Stimulated activated CD8-positive, alpha-beta memory T cell treated with anti-CD3 and anti-CD28 coated beads, Interleukin-4, amount 100 ng/mL, for 24 hours (primary cell): ENCODE measurements at places on chromosomes 16 and 17.

DNA sequence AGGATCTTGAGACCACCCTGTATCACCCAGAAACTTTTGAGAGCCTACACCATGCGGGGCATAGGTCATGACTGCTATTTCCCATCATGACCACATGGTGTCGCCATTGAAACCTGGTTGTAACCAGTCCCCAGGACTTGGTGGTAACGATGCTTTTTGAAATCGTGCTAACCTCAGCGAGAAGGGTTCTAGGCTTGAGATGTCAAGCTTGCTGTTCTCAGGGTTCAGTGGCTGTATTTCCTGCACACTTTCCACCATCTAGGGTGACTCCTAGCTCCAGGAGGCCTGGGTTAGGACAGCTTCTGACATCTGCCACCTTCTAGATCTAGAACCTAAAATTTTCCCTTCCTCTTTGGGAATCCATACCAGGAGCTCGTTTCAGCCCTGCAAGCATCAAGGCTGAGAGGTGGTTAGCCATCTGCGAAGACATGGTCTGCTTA lies 13.0 kb upstream of the SPNS3 start:
- peak; percentile 31 for DNase-seq

DNA sequence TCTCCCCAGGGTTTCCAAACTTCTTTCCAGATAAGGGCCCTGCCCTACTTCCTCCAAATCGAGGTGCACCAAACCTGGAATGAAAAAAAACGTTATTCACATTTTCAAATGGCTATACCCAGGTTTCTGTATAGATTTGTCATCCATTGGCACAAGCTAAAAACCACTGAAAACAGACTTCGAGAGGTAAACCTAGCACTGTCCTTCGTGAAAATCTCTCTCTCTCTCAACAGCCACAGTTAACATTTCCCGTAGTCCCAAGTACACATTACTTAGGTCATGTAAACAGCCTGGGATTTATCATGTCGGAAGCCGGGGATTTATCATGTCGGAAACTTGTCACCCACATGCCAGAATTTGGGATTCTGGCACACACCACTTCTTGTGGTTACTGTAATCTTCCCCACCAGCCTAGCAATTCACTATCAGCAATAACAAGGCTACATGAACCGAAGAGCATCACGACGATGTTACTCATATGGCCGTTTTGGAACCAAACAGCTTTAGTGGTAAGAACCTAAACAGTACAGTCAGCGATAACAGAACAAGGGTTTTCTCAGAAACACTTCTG lies 1.2 kb downstream of the DDX5 start:
- no peak for DNase-seq

- no peak for DNase-seq
Measured at GRCh38 chr17:49741009-49741691, 22.8 kb downstream of the FAM117A start.

DNA sequence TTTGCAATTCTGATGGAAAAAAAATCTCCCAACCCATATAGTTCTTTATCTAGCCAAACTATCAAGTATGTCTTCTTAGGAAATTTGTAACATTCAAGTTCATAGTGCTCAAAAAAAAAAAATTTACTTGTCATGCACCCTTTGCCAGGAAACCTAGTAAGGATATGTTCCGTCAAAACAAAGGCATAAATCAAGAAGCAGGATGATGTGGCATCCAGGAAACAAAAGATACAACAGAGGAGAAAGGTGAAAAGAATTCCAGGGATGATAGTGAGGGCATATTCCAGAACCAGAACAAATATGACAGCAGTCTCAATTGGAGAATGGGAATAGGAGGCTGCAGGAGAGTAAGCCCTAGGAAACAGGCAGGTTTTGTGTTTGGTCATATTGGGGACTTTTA lies 104.6 kb downstream of the SPAG9 start:
- DNase-seq, result no peak

- no peak for DNase-seq
Measured at GRCh38 chr17:37133136-37133535, 184.4 kb downstream of the AATF start.

DNA sequence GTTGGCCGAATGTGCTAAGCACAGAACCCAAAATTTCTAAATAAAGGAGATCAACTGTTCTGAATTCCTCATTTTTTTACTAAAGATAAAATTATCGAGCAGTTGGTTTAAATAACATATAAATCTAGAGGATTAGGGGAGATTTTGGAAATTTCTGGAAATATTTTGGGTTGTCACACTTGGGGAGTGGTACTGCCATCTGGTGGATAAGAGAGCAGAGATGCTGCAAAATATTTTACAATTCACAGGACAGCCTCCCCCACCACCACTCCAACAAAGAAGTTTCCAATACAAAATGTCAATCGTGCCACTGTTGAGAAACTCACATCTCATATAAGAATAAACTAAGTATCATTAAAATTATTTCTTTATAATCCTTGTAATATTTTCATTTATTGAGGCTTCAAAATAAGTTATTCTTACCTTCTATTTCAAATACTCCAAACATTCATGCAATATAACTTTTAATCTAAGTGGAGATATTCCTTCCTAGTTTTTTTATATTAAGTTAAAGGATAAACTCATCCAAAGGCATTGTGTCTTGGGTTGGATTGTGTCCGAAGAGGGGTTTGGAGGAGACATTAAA lies 17.0 kb upstream of the ABCA8 start:
- no peak for DNase-seq

DNA sequence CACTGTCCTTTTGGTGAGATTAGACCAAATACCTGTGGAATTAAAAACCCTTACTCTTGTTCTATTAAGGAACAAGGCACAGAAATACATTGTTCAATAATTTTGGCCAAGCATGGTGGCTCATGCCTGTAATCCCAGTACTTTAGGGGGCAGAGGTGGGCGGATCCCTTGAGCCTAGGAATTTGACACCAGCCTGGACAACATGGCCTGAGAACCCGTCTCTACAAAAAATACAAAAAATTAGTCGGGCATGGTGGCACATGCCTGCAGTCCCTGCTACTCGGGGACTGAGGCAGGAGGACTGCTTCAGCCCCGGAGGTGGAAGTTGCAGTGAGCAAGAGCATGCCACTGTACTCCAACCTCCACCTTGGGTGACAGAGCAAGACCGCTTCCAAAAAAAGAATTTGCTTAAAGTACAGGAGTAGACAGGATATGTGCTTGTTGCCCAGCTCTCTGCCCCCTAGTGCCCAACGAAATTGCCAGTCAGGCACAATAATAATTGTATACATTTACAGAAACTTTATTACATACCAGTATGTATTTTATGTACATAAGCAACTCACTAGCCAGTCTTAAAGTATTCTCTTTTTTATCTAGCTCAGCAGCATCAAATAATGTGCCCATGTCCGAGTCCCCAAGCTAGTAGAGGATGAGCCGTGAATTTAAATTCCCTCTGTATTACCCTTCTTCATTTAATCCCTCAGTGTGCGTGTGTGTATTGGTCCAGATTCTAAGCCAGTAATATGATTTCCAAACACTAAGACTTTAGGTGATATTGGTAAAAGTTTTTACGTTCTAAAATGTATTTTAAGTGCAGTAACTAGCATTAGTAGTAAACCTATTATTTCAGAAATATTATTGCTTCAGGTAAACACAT lies 1.4 kb downstream of the THUMPD1 start:
- no peak for DNase-seq

GRCh38 chr17:17701658-17702057 lies 20.4 kb downstream of the RAI1 start:
- DNase-seq, result no peak

DNA sequence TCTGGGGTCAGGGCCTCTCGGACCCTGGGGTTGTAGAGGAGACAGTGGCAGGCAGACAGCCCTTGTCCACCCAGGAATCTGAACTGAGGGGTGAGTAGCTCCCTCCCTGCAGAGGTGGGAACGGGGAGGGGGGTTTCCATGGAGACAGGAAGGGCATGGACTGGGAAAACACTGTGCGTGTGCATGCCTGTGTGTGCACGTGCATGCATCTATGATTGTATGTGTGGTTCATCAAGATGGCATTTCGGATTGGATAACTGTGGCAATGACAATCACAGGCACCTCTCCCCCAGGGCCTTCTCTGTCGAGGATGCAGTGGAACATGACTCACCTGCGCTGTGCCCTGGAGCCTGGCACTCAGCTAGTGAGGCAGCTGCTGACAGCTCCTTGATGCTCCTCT lies 6.1 kb upstream of the CD300C start:
- no peak for DNase-seq

- no peak for DNase-seq
Measured at GRCh38 chr16:54026456-54026855, 260.1 kb downstream of the IRX3 start.

- DNase-seq, result no peak
Measured at GRCh38 chr17:69820876-69821473, 254.1 kb upstream of the KCNJ16 start.

- no peak for DNase-seq
Measured at GRCh38 chr17:49687878-49688491, 10.1 kb upstream of the SPOP start.

DNA sequence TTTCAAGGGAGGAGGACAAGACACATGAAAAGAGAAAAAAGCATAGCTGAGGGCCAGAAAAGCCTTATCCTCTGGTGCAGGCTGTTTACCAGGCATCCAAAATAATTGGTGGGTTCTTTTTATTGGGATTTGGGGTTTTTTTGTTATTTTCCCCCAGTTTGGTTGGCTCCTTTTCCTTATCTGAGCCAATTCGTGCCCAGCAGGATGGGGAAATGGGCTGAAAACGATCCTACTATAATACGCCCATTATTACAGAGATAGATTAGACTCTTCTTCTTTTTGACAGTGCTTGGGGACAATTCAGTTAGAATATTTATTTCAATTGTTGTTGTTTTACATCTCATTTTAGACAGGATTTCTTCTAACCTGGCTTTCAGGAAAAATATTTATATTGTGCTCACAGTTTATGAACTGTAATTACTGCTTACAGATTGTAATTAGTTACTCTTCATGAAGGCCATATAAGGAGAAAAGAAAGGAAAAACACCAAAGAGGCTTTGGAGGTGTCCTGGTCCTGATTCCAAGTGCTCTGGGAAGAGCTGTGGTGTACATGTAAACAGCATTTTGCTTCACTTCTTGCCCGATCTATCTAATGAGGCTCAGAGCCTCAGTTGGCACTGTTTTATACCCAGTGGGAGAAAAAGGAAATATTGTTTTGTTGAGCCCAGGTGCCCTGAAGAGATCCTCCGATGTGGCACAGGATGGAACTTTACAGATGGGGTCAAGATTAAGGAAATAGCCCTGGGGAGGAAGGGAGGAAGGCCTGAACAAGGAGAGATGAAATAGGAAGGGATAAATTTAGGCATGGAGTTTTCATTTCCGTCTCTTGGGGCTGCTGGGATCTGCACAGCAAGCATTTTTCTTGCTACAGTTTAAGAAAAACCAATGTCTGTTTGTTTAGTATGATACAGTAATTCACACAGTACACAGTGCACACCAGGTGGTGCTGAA lies 611 bp upstream of the ANKRD40 start:
- no peak for DNase-seq

GRCh38 chr16:20918486-20919239 lies 18.1 kb downstream of the LYRM1 start:
- DNase-seq, result no peak
